ENCODE measurements at places on chromosomes 5 and 9.

DNA sequence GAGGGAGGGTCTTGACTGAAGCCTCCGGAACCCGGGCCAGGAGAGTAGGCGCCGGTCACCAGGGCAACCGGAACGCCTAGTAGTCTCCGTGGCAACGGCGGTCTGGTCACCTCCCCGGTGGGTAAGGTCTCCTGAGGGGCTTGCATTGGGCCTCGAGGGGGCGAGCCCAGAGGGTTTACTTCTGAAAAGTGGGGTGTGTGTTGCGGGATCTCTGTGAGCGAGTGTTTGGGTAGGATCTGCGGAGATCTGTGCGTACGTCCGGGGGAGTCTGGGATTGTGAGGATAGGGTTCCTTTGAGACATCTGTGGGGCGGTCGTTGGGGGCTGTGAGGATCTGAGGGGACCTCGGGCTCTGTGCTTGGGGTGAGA lies at the start of gene FAM221B:
Gene FAM221B (minus strand): TSS at position 17 of the 368 bp plus-strand sequence. CDS start 2,571 bp downstream, outside the sequence.
- DNase-seq = no peak

GRCh38 chr9:114396558-114397218 lies 8.9 kb upstream of the AKNA start:
- no peak for DNase-seq

DNA sequence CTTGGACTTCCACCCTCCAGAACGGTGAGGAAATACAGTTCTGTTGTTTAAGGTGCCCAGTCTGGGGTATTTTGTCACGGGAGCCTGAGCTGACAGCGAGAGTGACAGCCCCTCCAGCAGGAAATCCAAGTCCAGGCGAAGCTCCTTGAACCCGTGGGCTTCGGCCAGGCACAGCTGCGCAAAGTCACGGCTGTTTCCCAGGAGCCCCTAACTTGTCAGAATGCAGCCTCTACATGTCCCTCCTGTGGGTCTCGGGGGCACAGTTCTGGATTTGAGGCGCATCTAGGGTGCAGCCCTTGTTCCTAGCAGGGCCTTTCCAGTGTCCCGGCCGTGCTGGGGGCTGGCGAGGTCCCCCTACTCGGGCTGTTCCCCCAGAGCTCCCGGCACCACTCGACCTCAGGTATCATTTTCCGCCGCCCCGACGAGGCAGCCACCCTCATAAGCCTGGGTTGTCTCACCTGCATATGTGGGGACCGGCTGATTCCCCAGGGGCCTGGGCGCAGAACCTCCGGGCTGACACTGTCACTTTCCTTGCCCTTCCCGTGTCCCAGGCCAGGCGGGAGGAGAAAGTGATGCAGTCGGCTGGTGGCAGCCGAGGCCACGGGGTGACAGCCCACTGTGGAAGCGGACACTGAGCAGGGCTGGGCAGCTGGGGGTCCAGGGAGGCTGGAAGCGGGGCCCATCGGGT lies 4.5 kb downstream of the LCN8 start:
- DNase-seq = no peak

GRCh38 chr5:168282120-168282519 lies 9.3 kb upstream of the WWC1 start:
- no peak for DNase-seq

- no peak for DNase-seq
Measured at GRCh38 chr5:98794414-98795080, 21.1 kb downstream of the RGMB start.

DNA sequence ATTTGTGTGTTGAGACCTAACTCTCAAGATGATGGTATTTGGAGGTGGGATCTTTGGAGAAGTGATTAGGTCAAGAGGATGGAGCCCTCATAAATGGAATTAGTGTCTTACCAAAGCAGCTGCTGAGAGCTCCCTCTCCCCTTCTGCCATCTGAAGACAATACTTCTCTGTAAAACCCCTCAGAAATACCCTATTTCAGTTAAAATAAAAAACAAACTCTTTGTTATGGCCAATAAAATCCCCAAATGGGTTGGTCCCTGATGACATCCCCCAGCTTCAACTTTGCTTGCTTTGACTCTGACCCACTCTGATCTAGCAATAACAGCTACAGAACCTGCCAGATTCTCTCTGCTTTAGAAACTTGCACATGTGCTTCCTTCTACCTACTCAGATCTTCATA lies 100.9 kb downstream of the SNCAIP start:
- no peak for DNase-seq

DNA sequence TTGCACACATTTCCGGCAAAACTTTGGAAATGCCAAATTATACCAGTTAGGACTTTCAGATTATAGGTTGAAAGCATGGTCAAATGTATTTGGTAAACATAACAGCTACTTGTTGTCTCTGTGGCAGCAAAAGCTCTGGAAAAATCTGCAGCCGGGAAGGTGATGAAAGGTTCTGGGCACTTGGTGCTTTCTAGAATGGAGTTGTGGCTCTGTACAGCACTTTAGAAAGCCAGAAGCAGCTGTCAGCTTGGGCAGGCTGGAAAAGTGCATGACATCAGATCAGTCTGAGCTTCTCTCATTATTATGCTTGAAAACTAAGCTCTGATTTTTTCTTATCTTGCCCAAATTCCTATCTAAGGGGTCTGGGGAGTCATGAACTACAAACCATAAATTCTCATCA lies 118.6 kb upstream of the MAST4 start:
- DNase-seq = no peak

DNA sequence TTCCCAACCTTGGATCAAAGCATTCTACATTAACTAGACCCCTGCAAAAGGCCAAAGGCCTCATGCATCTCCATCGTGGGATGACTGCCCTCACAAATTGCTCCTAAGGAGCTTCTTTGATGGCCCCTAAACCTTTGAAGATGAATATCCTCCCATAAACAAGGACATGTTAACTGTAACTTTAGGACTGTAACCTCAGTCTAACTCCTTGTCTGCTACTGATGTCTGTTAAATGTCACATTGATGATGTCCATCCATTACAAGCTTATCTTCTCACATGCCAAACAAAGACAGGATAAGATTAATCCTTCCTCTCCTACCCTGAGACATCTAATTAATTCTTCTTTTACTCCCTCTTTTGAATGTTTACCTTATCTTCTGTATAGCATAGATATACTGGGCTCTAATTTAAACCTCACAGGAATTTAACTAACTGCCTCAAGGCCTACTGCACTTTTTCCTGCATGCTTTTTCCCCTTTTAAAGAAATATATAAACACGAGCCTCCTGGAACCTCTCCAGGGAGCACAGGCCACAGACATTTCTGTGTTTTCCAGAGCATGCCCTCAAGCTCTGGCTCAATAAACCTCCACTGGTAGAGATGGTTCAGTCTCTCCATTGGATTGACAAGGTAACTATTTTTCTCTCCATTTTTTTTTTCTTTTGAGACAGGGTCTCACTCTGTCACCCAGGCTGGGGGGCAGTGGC lies 90.6 kb upstream of the SLC25A48 start:
- no peak for DNase-seq

DNA sequence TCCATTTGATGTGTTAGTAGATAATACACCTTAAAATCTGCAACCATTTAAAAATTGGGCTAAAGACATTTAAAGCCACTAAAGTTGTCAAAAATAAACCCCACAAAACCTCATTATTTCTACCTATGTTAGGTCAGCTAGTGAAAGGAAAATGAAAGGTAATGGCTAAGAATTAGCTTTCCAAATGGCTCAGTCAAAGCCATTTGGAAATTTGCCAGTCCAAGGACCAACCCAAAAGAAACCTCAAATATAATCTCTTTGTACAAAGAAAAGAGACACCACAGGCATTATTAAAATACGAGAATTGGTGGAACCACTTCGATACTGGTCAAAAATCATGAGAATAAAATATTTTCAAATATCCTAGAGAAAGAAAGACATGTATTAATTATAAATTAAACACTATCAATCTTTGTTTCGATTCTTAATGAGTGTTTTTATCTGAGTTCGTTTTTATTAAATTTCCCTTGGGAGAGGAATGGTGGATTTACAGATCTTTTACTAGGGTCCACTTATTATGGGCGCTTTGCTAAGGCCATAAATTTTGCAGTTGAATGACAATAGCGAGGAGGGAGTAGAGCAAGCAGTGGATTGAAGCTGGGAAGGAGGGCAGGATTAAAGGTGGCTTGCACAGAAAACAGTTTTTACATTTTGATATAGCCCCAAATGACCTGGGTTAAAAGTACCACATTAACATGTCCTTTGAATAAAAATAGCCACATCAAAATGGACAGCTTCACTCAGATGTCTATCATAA lies 116.8 kb upstream of the SHB start:
- no peak for DNase-seq

- DNase-seq = no peak
Measured at GRCh38 chr5:40112875-40113274, 566.8 kb upstream of the PTGER4 start.
